ENCODE measurements at places on chromosomes 3 and 15.

DNA sequence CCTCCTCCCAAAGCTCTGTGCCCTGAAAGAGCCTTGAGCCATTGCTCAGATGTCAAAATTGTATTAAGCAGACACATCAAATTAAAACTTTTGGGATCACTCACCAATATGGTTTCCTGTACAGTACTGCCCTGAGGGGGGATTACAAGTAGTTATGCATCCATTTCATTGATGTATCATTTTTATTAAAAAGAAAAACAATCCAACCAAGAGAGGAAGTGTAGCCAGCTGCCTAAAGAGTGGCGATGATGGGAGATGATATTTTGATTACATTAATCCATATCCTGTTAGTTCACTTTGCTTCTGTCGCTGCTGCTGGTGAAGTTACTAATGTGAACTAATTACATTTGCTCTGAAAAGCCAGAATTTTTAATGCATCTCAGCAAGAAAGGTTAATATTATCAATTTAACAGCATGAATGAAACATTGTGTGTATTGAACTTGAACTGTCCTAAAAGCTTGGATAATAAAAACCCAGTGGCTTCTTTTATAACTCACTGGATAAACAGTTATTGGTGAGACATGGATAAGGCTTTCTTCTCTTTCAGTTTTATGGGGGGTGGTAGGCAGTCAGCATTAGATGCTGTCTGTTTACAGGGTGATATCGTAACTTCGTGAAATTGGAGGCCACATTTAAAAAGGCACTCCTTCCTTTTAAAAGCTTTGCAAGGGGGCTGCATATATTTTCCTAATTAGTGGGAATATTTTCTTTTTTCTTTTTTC lies 87.7 kb downstream of the IGF1R start:
- DNase-seq: no peak

- DNase-seq: peak; percentile 71
Measured at GRCh38 chr3:16516695-16517481, 3.4 kb upstream of the RFTN1 start.

- no peak for DNase-seq
Measured at GRCh38 chr3:182911782-182912111, 68.6 kb downstream of the DCUN1D1 start.

- no peak for DNase-seq
Measured at GRCh38 chr3:193742628-193743027, 149.6 kb downstream of the OPA1 start.

DNA sequence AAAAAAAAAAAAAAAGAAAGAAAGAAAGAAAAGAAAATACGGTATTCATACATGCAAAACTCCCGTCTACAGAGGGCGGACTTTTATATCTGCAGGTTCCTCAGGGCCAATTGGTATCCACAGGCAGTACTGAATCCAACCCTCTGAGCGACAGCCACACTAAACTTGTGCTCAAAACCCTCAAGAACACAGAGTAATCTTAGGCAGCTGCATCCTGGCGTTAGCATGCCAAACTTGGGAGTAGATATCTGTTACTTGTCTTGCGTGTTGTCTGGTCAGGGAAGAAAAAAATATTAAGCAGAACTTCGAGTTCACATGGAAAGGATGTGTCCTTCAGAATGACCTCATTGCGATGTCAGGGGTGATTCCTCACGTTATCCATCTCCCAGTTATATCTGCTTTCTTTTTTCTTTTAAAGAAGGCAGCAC lies 12.8 kb downstream of the SNAP23 start:
- no peak for DNase-seq

DNA sequence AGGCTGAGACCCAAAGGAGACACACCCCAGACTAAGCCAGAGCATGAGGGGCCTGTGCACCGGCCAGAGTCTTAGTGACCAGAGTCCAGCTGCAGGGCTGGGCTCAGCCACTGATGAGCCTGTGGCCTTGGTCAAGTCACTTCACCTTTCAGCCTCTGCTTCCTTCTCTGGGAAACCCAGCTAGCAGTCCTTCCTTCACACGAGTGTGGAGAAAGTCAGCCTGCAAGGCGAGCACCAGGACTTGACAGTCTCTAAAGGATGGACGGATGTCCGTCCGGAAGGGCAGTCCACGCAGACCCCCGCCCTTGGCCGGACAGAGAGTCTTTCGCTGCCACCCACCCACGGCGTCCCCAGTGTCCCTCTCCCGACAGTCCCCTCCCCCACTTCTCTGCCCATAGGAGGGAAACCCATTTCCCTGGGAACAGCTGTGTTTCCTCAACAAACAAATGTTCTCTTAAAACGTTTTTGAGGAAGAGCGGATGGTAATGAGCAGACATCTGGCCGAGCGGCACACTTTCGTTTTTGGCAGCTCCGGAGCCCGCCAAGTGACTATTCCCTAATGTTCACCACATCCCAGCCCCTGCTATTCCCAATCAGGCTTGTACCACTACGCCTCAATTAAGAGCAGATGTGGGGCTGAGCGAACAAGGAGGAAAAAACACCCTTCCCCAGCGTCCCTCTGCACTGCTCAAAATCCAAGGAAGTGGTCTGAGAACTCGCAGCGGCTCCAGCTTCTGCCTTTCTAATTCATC lies 129.1 kb upstream of the SMAD3 start:
- DNase-seq: peak; percentile 76

GRCh38 chr3:194043516-194043915 lies 92.4 kb upstream of the HES1 start:
- no peak for DNase-seq

DNA sequence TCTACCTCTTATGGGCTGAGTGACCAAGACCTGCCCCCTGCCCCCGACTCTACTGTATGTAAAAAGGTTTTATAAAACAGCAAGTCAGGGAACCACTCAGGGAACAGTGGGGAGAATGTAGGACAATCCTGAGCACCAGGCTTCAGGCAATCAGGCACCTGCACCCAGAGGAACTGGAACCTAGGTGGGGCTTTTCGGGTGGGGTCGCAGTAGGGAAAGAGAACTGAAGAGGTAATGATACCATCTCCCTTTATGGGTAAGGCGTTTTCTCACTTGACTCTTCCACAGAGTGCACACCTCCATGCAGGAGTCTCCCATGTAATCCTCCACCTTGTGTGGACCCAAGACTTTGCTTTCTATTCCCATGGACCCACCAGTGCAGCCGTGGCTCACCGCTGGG lies 45.8 kb downstream of the MYO1E start:
- no peak for DNase-seq

DNA sequence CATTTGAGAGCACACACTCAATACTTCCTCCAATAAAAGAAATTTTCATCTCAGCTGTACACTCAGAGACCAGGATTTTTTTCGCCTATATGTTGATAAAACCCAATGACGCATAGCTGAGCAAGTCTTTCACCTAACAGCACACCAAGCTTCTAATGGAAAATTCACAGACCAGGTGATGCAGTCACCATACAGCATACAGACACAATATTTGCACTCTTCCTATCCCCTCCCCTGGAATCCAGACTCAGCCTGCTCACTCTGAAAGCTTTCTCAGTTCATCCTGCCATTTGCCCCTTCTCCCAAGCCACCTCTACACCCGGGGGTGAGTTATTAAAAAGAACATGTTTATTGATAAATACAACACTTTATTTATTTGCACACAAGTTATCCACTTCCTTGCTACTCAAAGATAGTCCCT lies 1.7 kb downstream of the TBC1D5 start:
- no peak for DNase-seq
